Fibroblast of villous mesenchyme (primary cell): ENCODE measurements at places on chromosomes 5 and 9. TPM values are rescaled to one million over a fixed set of nuclear protein-coding genes. Genes with fewer than 3 reads are reported as not detected.

Gene STKLD1
- total RNA-seq: 0.32 and 2.6 TPM in 2 replicates

Gene CDH10
- total RNA-seq: 0.97 and 2.2 TPM in 2 replicates

Gene TEX48
- total RNA-seq: not detected in 2 replicates

Gene PCDHB9
- under 0.01 and 0.64 TPM in 2 replicates for total RNA-seq

Gene SHOC1
- under 0.01 TPM in 1 of 2 replicates, not detected in the other for total RNA-seq

Gene PAPPA
- total RNA-seq: 42.5 and 104 TPM in 2 replicates

Gene SYK
- not detected in 2 replicates for total RNA-seq

Gene EQTN
- not detected in 2 replicates for total RNA-seq

Gene PCDHGA12
- total RNA-seq: 15.5 and 18.7 TPM in 2 replicates

Gene OBP2B
- total RNA-seq: not detected in 2 replicates

Gene IL3
- not detected in 2 replicates for total RNA-seq

Gene FRMPD1
- under 0.01 TPM in 1 of 2 replicates, not detected in the other for total RNA-seq

Gene DBN1
- 201 and 214 TPM in 2 replicates for total RNA-seq

Gene IRX1
- total RNA-seq: not detected in 2 replicates

Gene PCDHGC4
- total RNA-seq: 2.6 and 2.9 TPM in 2 replicates

Gene TAF1L
- under 0.01 TPM in 1 of 2 replicates, not detected in the other for total RNA-seq

Gene SAP30L
- 14.8 and 20.7 TPM in 2 replicates for total RNA-seq

Gene PTPRD
- 7.1 and 26.3 TPM in 2 replicates for total RNA-seq

Gene TMEFF1
- 0.43 and 0.97 TPM in 2 replicates for total RNA-seq

Gene C5orf52
- not detected in 2 replicates for total RNA-seq

Gene SPINK4
- total RNA-seq: not detected in 2 replicates

Gene KIAA1958
- total RNA-seq: 1.3 and 1.7 TPM in 2 replicates

Gene LOX
- total RNA-seq: 91.1 and 131 TPM in 2 replicates

Gene MYO10
- total RNA-seq: 36.7 and 61.2 TPM in 2 replicates

Gene BARHL1
- not detected in 2 replicates for total RNA-seq

Gene ADAMTS16
- total RNA-seq: under 0.01 and 2.6 TPM in 2 replicates

Gene SEMA4D
- 0.43 and 1.6 TPM in 2 replicates for total RNA-seq

Gene CFAP90
- not detected in 2 replicates for total RNA-seq

Gene FCN2
- total RNA-seq: not detected in 2 replicates

Gene FGF10
- not detected in 2 replicates for total RNA-seq

Gene HSPB3
- 1.7 and 6.1 TPM in 2 replicates for total RNA-seq

Gene GABRA6
- total RNA-seq: not detected in 2 replicates

Gene RGS7BP
- 0.32 TPM in 1 of 2 replicates, not detected in the other for total RNA-seq

Gene FOXD4L3
- 0.32 TPM in 1 of 2 replicates, not detected in the other for total RNA-seq

Gene INSYN2B
- total RNA-seq: 11.0 and 12.5 TPM in 2 replicates

Gene EDIL3
- total RNA-seq: 57.0 and 108 TPM in 2 replicates

Gene RELL2
- 4.7 and 8.4 TPM in 2 replicates for total RNA-seq

Gene RNF183
- total RNA-seq: not detected in 2 replicates

Gene CKMT2
- 0.43 and 0.97 TPM in 2 replicates for total RNA-seq

Gene PLPP1
- 97.6 and 201 TPM in 2 replicates for total RNA-seq

Gene PLAC8L1
- total RNA-seq: not detected in 2 replicates

Gene SEMA5A
- total RNA-seq: 72.5 and 74.7 TPM in 2 replicates

Gene FRMD3
- total RNA-seq: 0.64 and 0.86 TPM in 2 replicates

Gene PPP2R2B
- under 0.01 and 2.2 TPM in 2 replicates for total RNA-seq

Gene SCGB3A1
- total RNA-seq: not detected in 2 replicates

Gene CXCL14
- not detected in 2 replicates for total RNA-seq

Gene IPPK
- total RNA-seq: 10.4 and 10.6 TPM in 2 replicates

Gene XPA
- 7.8 and 9.0 TPM in 2 replicates for total RNA-seq

Gene GOLGA2
- total RNA-seq: 114 and 116 TPM in 2 replicates

Gene C9orf50
- 0.32 TPM in 1 of 2 replicates, not detected in the other for total RNA-seq

Gene HAPLN1
- total RNA-seq: 0.43 and 3.9 TPM in 2 replicates

Gene DAB2IP
- total RNA-seq: 36.4 and 47.9 TPM in 2 replicates

Gene SCGB3A2
- not detected in 2 replicates for total RNA-seq

Gene PCDHB7
- total RNA-seq: under 0.01 and 0.43 TPM in 2 replicates
